Cardiac fibroblast (primary cell): ENCODE measurements at places on chromosomes 7 and 10.
A peak's percentile ranks its signal among the peaks of the same experiment; 100 is the strongest.

- peak; percentile 83 for DNase-seq
These were observed 267.8 kb upstream of the MYO3A start for GRCh38 chr10:25666276-25666675.

DNA sequence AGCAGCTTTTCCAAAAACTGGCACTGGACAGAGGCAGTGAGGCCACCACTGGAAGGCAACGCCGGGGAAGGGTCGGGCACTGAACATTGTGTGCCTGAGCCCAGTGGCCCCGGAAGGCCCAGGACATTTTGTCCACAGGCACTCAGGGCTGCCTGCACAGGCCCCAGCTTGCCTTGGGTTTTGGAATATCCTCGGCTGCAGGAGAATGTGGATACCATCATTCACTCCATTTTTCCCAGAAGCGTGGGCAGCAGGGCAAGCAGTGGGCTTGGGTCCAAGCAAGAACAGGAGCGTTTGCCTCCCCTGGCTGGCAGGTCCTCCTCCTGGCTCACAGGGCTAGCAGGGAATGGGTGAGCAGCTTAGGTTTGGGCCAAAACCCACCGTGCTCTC lies 147.4 kb downstream of the EBF3 start:
- no peak for DNase-seq

- no peak for DNase-seq
These were observed 188.5 kb downstream of the TNS3 start for GRCh38 chr7:47393406-47393805.

DNA sequence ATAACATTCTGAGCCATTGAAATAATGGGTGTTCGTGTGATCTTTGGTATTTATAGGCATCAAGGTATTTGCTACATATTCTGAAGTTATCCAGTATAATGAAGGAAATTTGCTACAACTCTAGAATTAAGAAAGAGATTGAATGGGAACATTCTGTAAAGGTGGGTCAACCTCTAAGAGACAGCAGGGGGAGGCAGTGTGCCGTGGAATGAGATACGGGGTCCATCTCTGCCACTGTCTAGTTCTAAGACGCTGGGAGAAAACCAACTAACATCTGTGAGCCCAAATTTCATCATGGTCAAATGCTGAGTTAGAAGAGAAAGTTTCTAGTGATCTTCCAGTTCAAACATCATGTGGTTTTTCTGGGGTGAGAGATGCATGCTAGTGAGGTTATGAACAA lies 368.9 kb downstream of the SORCS1 start:
- peak; percentile 10 for DNase-seq

- no peak for DNase-seq
These were observed 121.5 kb downstream of the CRPPA start for GRCh38 chr7:16299853-16300252.

- DNase-seq = peak; percentile 38
These were observed 57.8 kb downstream of the TCF7L2 start for GRCh38 chr10:113007821-113008220.

DNA sequence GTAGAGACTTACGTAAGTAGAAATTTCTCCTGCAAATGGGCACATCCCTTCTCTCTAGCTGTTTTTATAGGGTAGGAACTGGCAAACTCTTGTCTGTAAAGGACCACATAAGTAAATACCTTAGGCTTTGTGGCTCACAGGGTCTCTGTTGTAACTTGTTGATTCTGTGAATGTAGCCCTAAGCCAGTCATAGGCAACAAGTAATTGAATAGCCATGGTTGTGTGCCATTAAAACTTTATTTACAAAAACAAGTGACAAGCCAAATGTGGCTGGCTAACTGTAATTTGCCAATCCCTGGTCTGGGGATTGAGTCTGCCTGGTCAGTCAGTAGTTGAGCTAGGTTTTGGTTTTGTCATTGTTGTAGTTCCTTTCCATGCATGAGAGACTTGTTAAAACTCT lies 5.3 kb upstream of the KLF6 start:
- DNase-seq = no peak

DNA sequence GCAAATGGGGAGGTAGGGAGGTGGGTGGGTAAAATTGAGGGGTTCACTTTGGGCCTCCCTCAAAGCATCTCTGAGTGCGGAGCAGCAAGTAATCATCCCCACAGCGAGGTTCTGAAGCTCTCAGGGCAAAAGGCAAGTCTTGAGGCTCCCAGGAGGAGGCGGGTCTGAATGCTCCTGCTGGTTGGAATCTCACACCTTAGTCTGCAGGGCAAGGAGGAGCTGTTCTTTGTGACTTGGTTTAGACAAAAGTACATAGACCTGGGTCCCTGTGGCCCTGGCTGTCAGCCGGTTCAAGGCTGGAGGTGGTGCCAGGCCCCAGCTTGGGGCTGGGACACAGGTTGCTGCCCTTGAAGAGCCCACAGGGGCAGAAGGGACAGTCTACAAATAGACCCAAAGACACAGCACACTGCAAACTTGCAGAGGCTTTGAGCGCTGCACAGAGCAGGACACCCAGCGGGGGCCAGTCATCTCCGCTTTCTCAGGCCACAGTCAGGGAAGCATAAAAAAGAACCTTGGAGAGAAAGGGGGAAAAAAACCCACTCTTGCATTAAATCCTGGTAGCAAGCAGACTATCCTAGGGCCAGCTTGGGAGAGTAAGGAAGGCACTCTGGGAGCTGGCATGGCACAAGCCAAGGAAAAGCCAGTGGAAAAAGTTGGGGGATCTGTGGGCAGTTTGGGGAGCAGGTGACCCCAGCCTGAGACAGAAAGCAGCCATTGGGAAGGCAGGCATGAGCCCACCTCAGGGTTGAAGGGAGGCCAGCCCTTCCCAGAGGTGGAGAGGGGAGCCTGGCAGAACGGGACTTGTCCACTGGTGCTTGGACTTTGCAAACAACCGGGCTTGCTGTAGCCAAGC lies 926 bp upstream of the C10orf71 start:
- no peak for DNase-seq

GRCh38 chr7:138834583-138834982 lies 36.6 kb upstream of the ATP6V0A4 start:
- DNase-seq = no peak

- no peak for DNase-seq
These were observed 94.3 kb downstream of the DLG5 start for GRCh38 chr10:77832238-77832637.

GRCh38 chr10:74883428-74883827 lies 57.0 kb downstream of the KAT6B start:
- no peak for DNase-seq

DNA sequence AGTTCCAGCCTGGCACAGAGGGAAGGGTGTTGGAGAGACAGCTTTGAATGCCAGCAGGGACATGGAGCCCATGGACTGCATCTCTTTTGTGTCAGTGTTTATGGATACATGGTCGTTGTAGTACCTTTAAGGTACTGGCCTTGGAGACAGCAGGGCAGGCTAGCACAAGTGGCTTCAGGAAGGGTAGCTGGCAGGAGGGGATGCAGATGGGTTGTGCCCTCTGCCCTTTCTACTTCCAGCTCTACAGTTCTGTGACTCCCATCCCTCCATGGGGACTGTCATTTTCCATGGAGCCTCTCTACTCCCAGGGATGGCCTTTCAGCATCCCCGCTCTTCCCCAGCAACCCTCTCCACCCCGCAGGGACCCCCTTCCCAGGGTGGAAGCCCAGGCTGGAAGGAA lies 25.1 kb downstream of the POLL start:
- no peak for DNase-seq

GRCh38 chr10:52540479-52540984 lies 226.5 kb downstream of the DKK1 start:
- DNase-seq = no peak

- DNase-seq = peak; percentile 85
These were observed 12.7 kb downstream of the LMTK2 start for GRCh38 chr7:98119256-98119918.

DNA sequence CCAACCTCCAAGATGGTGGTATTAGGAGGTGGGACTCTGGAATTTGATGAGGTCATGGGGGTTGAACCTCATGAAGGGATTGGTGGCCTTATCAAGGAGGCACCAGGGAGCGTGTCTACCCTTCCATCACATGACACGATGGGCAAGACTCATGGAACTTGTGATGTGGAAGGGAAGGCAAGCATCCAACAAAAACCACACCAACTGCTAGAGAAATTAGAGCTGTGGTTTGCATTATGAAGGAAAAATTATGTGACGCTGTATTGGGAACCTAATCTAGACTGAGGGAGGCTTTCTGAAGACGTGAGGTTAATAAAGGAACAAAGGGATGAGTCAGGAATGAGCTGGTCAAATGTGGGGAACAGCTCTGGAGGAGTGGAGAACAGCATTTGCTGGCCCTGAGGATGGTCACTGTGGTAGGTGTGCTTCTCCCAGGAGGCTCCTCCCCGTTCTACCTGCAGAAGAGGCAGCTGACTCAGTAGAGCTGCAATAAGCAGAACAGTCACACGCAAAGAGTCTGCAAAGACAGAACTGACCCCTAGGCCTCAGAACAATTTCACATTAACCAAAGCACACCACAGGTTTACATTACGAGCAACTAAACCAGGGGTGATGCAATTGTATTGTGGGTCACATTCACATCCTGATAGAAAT lies 236.6 kb upstream of the GRB10 start:
- DNase-seq = peak; percentile 88

DNA sequence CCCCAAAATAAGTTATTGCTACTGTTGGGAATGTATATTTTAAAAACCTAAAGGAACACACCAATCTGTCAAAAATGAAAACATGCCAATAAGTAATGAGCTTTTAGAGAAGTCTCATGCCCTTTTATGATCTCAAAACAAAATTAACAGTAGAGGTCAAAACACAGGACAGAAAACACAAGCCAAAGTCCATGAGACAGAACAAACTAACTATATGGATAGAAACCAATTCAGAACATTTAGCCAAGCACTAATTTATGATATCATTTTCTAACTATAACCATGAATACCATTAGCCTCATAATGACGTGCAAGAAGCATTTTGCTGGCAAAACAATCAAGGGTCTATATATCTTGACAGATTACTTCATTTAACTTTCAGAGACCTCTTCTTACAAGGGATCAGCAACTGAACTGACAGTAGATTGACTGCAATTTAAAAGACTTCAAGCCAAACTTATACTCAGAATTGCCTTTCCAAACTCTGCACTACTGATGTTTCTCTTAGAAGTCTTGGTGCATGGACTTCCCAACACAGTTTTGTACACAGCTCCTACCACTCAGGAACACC lies 200.9 kb downstream of the DOCK4 start:
- DNase-seq = no peak

DNA sequence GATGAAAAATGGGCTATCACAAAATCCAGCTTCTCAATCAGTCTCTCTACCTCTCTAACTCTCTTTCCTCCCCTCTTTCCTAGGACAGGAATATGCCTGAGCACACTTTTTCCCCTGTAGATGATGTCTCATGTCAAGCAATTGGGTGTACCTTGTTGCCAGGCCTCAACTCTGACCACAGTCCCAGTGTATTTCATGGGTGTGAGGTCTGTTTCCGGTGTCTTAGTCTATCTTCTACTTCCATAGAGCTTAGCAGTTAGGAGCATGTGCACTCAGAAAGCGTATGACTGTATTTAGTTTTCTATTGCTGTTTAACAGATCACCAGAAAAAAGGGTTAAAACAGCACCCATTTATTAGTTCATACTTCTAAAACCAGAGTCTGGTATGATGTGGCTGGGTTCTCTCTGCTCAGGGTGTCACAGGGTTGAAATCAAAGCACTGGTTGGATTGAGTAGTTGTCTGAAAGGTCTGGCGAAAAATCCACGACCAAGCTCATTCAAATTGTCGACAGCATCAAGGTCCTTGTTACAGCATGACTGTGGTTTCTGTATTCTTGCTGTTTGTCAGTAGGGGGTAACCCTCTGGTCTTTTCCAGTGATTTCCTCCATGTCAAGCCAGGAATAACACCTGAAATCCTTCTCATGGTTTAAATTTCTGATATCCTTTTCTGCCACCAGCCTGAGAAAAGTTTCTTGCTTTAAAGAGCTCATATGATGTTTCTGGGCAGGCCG lies 130.0 kb downstream of the THSD7A start:
- no peak for DNase-seq

DNA sequence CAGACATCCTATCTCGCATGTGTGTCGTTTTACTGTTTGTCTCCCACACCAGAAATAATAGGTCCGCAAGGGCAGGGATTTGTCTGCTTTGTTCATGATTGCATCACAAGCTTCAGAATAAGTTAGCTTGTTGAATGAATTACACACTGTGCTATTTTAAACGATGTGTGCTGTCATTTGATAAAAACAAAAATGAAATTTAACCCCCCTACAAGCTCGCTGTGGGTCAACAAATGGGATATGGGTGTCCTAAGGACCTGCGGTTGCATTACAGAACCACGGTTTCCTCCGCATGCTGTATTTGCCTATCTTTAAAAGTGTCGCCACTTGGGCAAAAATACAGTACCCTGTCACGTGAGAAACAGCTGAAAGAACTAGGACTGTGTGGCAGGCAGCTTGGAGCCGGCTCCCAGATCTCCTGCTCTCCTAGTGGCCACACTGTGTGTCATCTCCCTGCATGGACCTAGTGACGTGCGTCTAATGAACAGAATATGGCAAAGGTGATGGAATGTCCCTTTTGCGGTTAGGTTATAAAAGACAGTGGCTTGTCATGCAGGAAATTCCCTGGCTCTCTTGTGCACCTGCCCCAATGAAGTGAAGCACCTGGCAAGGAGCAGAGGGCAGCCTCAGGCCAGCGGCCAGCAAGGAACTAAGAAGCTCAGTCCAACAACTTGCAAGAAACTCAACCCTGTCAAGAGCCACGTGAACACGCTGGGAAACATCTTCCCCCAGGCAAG lies 32.9 kb upstream of the CRYGN start:
- peak; percentile 76 for DNase-seq

DNA sequence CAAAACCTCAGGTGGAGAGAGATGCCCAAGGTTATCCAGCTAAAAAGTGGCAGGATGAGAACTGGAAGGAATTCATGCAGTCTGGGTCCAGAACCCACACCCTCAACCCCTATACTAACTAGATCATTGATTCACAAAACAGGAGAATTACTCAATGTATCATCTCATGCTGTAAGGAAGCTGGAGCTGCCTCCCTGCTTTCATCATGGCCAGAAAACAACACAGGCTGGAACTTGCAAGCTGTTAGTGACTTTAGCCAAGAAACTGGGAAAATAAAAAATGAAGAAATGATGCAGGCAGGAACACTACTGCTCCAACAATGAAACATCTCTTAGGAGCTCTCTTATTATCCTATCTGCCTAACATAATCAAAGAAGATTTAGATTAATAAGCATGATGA lies 619.8 kb upstream of the CELF2 start:
- peak; percentile 2 for DNase-seq

- DNase-seq = no peak
These were observed 77.2 kb upstream of the CHST15 start for GRCh38 chr10:124170631-124171030.

- DNase-seq = peak; percentile 32
These were observed 317.2 kb downstream of the BBS9 start for GRCh38 chr7:33446551-33446950.

- DNase-seq = no peak
These were observed 6.2 kb upstream of the SMC3 start for GRCh38 chr10:110561292-110561691.

DNA sequence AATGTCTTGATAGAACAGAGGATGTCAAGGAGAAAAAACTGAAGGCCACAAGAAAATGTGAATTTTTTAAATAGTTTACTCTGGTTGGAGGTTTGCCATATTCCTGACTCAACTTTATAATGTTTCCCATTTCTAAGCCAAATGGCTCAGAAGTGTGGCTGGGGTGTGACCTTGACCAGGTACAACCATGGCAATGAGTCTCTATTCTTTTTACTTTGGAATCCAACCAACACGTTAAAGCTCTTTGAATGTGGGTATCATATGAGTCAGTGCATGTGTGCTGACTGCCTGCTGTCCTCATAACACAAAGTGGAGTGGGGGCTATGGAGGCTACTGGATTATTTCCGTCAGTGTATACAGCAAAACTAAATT lies 33.5 kb upstream of the DLD start:
- peak; percentile 18 for DNase-seq
